Caki2 (cell line): ENCODE measurements at places on chromosomes 3 and 15. TPM values are rescaled to one million over a fixed set of nuclear protein-coding genes. Genes with fewer than 3 reads are reported as not detected.

DNA sequence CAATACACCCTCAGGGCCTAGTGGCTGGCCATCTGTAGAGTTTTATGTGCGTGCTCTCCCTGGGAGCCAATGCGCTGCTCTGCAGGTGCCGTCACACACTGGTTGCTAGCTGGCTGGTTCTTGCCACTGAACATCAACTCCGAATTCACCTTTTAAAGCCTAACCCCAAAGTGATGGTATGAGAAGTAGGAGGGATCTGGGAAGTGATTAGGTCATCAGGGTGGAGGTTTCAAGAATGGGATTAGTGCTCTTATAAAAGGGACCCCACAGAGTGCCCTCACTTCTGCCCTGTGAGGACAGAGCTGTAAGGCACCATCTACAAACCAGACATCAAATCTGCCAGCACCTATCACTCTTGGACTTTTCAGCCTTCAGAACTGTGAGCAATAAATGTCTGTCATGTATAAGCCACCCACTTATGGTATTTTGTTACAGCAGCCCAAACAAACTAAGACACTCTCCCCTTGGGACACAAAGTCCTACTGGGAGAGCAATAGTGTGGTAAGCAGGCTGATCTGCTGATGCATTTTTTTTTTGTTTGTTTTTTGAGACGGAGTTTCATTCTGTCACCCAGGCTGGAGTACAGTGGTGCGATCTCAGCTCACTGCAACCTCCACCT is 20.3 kb downstream of the RGMA start:
- DNase-seq, result no peak

Gene NFKBIZ
- total RNA-seq, result 45.4 and 53.5 TPM in 2 replicates

Gene TMEM212
- total RNA-seq, result not detected in 2 replicates

Gene KCNH8
- total RNA-seq, result not detected in 2 replicates
